Heart left ventricle (tissue), 16 donors: ENCODE measurements at places on chromosomes 6 and 20. TPM values are rescaled to one million over a fixed set of nuclear protein-coding genes. Genes with fewer than 3 reads are reported as not detected.
A peak's percentile ranks its signal among the peaks of the same experiment; 100 is the strongest.

GRCh38 chr6:15747354-15747883, 84.6 kb upstream of the DTNBP1 start:
- no peaks in the 10 kb centered on the region for H3K4me1 ChIP-seq
- DNase-seq, result no peak
- no peak overlapping the region for H3K4me3 ChIP-seq
- no peaks in the 10 kb centered on the region for H3K36me3 ChIP-seq
- H3K27me3 ChIP-seq, result no peaks in the 10 kb centered on the region

DNA sequence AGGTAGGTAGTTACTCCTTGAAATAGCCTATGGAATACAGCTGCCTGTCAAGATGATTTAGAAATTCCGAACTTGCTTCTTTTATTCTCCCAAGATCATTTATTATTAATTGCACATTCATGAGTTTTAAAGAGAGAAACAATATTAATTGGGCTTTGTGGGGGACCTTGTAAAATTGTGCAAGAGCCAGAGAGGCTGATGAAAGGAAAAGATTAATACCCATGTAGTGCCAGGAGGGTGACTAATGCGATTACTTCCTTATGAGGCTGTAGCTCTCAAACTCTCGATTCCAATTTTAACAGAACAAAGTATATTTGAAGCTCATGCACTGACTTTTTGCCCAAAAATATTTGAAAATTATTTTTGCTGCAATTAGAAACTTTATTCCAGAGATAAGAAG, 423.8 kb upstream of the ID4 start:
- H3K27ac ChIP-seq, result no peak overlapping the region
- H3K4me1 ChIP-seq, result no peaks in the 10 kb centered on the region
- no peak for DNase-seq
- no peaks in the 10 kb centered on the region for H3K36me3 ChIP-seq
- H3K27me3 ChIP-seq, result no peaks in the 10 kb centered on the region

DNA sequence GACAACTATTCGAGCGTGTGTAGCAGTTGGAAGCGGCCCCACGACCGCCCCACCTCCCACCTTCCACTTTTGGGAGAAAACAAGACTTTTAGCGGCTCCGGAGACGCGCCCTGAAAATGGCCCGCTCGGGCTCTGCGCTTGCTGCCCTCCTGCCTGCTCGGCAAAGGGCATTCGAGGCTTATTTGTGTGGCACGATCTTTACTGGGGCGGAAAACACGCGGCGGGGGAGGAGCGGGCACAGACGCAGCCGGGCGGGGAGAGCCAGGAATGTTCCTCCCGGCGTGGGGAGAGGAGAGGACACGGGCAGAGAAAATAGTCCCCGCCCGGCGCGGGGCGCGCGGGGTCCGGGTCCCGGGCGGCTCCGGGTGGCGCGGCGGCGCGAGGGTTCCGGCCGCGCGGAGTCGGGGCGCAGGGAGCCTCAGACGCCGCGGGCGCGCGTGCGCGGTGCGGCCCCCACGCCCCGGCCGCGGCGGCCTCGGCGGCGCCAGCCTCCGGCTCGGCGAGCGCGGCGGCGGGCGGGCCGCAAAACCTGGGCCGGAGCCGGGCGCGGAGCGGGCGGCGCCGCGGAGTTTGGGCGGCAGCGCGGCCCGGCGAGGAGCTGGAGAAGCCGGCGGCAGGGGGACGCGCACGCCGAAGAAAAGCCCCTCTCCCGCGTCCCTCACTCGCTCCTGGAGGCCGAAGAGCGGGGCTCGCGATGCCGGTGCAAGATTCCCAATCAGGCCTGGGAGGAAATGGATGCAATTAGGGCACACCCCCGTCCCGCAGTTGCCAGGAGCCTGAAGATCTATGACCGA, 90.0 kb upstream of the ARID1B start:
- H3K4me1 ChIP-seq, result no peaks in the 10 kb centered on the region
- H3K27ac ChIP-seq, result peak overlapping the region; percentile 98
- H3K4me3 ChIP-seq, result peak overlapping the region; percentile 77
- peak; percentile 95 for DNase-seq
- no peaks in the 10 kb centered on the region for H3K27me3 ChIP-seq

- no peaks in the 10 kb centered on the region for H3K27me3 ChIP-seq
- no peak overlapping the region for H3K27ac ChIP-seq
- H3K4me3 ChIP-seq, result no peak overlapping the region
- DNase-seq, result no peak
Measured at GRCh38 chr6:128899341-128900050, 16.6 kb downstream of the LAMA2 start.

DNA sequence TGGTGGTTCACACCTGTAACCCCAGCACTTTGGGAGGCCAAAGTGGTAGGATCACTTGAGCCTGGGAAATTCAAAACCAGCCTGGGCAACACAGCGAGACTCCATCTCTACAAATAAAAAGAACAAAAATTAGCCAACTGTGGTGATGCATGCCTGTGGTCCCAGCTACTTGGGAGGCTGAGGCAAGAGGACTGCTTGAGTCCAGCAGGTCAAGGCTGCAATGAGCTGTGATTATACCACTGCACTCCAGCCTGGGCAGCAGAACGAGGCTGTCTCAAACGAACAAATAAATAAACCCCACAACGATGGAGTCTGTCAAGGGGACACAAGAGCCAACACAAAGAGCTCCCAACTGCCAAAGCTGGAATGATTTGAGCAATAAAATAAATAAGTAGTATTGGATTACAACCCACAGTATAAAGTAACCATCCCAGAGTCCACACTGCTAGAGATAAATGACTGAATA, 13.5 kb downstream of the ZMYND8 start:
- H3K36me3 ChIP-seq, result no peaks in the 10 kb centered on the region
- H3K27ac ChIP-seq, result no peak overlapping the region
- H3K4me1 ChIP-seq, result peaks cover 43% of the 10 kb centered on the region
- H3K4me3 ChIP-seq, result no peak overlapping the region
- H3K27me3 ChIP-seq, result no peaks in the 10 kb centered on the region
- DNase-seq, result no peak

DNA sequence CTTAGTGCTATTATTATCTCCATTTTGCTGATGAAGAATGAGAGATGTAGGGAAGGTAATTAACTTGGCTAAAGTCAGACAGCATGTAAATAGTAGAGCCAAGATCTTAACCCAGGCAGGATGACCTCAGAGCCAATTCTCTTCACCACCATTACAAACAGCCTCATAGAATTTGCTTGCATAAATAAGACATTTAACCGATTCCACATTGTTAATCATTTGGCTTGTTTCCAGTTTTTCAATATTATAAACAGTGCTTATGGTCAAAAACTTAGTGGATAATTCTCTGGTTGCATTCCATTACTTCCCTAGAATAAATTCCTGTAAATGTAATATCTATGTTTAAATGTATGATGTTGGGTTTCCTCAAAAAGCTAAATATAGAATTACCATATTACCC, 19.1 kb upstream of the PRDM1 start:
- H3K36me3 ChIP-seq, result no peaks in the 10 kb centered on the region
- no peaks in the 10 kb centered on the region for H3K4me1 ChIP-seq
- no peak overlapping the region for H3K27ac ChIP-seq
- H3K27me3 ChIP-seq, result no peaks in the 10 kb centered on the region

- no peak for DNase-seq
- no peaks in the 10 kb centered on the region for H3K36me3 ChIP-seq
- no peak overlapping the region for H3K27ac ChIP-seq
- no peaks in the 10 kb centered on the region for H3K27me3 ChIP-seq
Measured at GRCh38 chr20:57941604-57942381, 232.0 kb upstream of the PMEPA1 start.

- H3K4me1 ChIP-seq, result no peaks in the 10 kb centered on the region
- no peak for DNase-seq
- no peaks in the 10 kb centered on the region for H3K36me3 ChIP-seq
- H3K27me3 ChIP-seq, result no peaks in the 10 kb centered on the region
- no peak overlapping the region for H3K4me3 ChIP-seq
Measured at GRCh38 chr6:131917318-131917717, 33.9 kb downstream of the CCN2 start.

GRCh38 chr6:34760108-34760507, 2.8 kb downstream of the SNRPC start:
- H3K27me3 ChIP-seq, result no peaks in the 10 kb centered on the region
- H3K27ac ChIP-seq, result peak overlapping the region; percentile 88
- no peaks in the 10 kb centered on the region for H3K36me3 ChIP-seq
- peak; percentile 43 for DNase-seq

GRCh38 chr6:134510920-134511319, 193.0 kb upstream of the SGK1 start:
- H3K4me3 ChIP-seq, result no peak overlapping the region
- H3K36me3 ChIP-seq, result no peaks in the 10 kb centered on the region
- H3K4me1 ChIP-seq, result no peaks in the 10 kb centered on the region

Gene GABRR1
- total RNA-seq, result not detected

Gene EPPIN
- not detected for total RNA-seq

Gene KHDC3L
- not detected for total RNA-seq

Gene MAP7
- 2.9 TPM for total RNA-seq

Gene SNAP91
- 2.6 TPM for total RNA-seq

Gene ZC2HC1B
- total RNA-seq, result not detected

Gene GNMT
- total RNA-seq, result 0.79 TPM
